H1 (cell line): ENCODE measurements at places on chromosomes 1 and 21.

DNA sequence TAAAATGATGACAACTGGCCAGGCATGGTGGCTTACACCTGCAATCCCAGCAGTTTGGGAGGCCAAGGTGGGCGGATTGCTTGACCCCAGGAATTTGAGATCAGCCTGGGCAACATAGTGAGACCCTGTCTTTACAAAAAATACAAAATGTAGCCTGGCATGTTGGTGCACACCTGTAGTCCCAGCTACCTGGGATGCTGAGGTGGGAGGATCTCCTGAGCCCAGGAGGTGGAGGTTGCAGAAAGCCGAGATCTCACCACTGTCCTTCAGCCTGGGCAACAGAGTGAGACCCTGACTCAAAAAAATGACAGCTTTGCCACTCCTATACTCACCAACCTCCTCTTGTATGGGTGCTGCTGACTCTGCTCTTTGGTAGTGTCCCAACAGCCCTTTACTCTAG lies 18.6 kb downstream of the SYT11 start:
- no peaks in the 10 kb centered on the region for H3K36me3 ChIP-seq
- no peak overlapping the region for H3K4me3 ChIP-seq
- H3K27ac ChIP-seq = no peak overlapping the region
- H3K27me3 ChIP-seq = no peaks in the 10 kb centered on the region
- no peak for DNase-seq

DNA sequence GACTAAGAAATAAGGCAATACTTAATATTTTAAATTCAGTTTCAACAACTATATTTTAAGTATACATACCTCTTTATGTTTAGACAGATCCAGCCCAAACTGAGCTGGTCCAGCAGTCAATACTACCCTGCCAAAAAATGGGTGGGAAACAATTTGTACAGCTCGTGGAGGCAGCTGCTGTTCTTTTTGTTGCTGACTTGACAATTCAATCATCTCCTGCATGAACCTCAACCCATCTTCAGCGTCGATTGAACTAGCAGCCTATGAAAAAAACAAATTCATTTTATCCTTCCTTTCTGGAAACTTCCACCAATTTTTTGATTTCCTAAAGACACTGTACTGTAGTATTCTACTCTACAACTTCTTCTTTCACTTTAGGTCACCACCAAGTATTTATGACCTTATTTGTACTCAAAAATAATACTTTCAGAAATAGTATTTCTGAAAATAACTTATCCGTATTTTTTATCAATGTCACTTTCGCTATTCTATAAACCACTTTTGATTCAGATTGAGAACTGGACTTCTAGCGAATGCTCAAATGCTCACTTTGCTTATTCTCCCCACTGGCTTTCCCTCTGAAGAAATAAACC lies 46.5 kb downstream of the EDEM3 start:
- no peak for DNase-seq
- no peaks in the 10 kb centered on the region for H3K4me1 ChIP-seq
- no peak overlapping the region for H3K27ac ChIP-seq
- H3K4me3 ChIP-seq = no peak overlapping the region

GRCh38 chr1:64396817-64397216 lies 73.1 kb upstream of the CACHD1 start:
- H3K27me3 ChIP-seq = no peaks in the 10 kb centered on the region
- DNase-seq = no peak
- H3K36me3 ChIP-seq = no peaks in the 10 kb centered on the region
- no peaks in the 10 kb centered on the region for H3K4me1 ChIP-seq
- no peak overlapping the region for H3K4me3 ChIP-seq

DNA sequence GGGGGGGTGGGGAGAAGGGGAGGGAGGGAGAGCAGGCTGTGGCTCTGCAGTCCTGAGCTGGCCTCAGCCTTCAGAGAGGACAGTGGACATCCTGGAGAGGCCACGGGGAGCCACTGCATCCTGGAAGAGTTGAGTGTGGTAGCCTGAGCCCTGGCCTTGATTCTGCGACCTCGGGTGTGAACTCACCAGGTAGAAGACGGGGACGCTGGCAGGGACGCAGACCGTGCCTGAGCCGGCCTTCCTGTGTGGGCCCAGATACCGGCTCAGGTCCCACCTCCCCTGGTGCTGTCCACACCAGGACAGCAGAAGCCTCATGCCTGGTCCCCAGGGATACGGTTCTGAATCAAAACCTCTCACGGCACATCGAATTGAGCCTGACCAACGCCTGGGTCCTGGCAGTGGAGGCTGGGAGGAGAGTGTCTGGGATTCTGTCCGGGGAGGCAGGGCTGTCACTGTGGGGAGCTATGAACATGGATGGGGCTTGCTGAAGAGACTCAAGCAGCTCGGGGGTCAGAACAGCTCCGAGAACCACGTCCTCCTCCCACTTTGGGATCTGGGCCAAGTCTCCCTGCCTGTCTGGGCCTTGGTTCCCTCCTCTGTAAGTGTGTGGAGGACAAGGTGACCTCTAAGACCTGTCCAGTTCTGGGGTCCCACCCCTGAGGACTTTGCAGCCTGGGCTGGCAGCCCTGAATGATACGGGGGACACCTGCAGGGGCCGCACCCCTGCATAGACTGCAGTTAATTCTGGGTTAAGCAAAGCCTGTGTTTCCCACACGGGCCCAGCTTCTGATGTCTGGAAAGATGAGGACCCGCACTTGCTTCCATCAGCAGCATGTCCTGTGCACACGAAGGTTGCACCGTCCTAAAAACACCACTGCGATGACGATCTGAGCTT lies 30.4 kb downstream of the RRP1 start:
- H3K4me1 ChIP-seq = no peaks in the 10 kb centered on the region
- no peaks in the 10 kb centered on the region for H3K36me3 ChIP-seq
- DNase-seq = no peak
- H3K27me3 ChIP-seq = no peaks in the 10 kb centered on the region

DNA sequence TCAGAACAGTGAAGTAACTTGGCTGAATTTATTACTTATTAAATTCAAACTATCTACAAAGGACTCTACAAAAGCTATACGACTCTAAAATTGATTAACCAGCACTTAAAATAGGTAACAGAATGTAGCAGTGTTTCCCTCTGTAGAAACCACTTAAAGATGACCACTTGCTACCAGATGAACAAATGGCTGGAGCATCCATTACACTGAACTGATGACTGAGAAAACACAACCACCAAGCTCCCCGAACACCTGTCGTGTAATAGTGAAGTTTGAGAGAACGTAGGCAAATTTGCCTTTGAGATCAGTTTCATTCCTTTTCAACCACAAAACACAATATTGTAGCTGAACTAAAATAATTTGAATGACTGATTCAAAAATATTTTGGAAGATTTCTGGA lies 226.7 kb downstream of the KCNT2 start:
- no peaks in the 10 kb centered on the region for H3K36me3 ChIP-seq
- H3K4me3 ChIP-seq = no peak overlapping the region
- no peaks in the 10 kb centered on the region for H3K4me1 ChIP-seq
- DNase-seq = no peak
- H3K27ac ChIP-seq = no peak overlapping the region
